Dermis blood vessel endothelial cell (primary cell): ENCODE measurements at places on chromosomes 2 and 18. TPM values are rescaled to one million over a fixed set of nuclear protein-coding genes. Genes with fewer than 3 reads are reported as not detected.

The TRIM43 gene
- total RNA-seq, result not detected in 2 replicates

The SP140L gene
- total RNA-seq, result 9.2 and 33.7 TPM in 2 replicates

The SLC20A1 gene
- 31.1 and 75.5 TPM in 2 replicates for total RNA-seq

The GKN1 gene
- total RNA-seq, result not detected in 2 replicates

The FBXO15 gene
- total RNA-seq, result 1.7 TPM in 1 of 2 replicates, not detected in the other

The BOLL gene
- total RNA-seq, result not detected in 2 replicates

The EGR4 gene
- not detected in 2 replicates for total RNA-seq

The BOK gene
- total RNA-seq, result 88.1 and 99.4 TPM in 2 replicates

The GCG gene
- total RNA-seq, result not detected in 2 replicates

The PLGLB2 gene
- 0.65 and 1.7 TPM in 2 replicates for total RNA-seq

The SERPINB10 gene
- not detected in 2 replicates for total RNA-seq

The LIPG gene
- total RNA-seq, result 1.9 and 54.6 TPM in 2 replicates

The LAMA3 gene
- 14.1 and 15.9 TPM in 2 replicates for total RNA-seq

The CHRNA1 gene
- 0.51 TPM in 2 replicates for total RNA-seq

The PCBP1 gene
- total RNA-seq, result 37.9 and 109 TPM in 2 replicates

The PKDCC gene
- total RNA-seq, result 2.0 and 2.6 TPM in 2 replicates

The IL1F10 gene
- total RNA-seq, result not detected in 2 replicates

The SLC9A2 gene
- not detected in 2 replicates for total RNA-seq

The ALPG gene
- 0.05 TPM in 1 of 2 replicates, not detected in the other for total RNA-seq

The ADGRF3 gene
- total RNA-seq, result 0.84 TPM in 1 of 2 replicates, not detected in the other

The POTEC gene
- total RNA-seq, result not detected in 2 replicates

The SCN2A gene
- under 0.01 TPM in 2 replicates for total RNA-seq

The G6PC2 gene
- total RNA-seq, result not detected in 2 replicates

The NOL4 gene
- total RNA-seq, result not detected in 2 replicates

The SATB2 gene
- total RNA-seq, result 0.33 and 0.85 TPM in 2 replicates

The ABCB11 gene
- total RNA-seq, result under 0.01 and 0.09 TPM in 2 replicates

The SLC5A6 gene
- total RNA-seq, result 52.8 and 58.4 TPM in 2 replicates

The UGP2 gene
- 144 and 149 TPM in 2 replicates for total RNA-seq

The LRRC30 gene
- not detected in 2 replicates for total RNA-seq

The LCT gene
- total RNA-seq, result under 0.01 TPM in 1 of 2 replicates, not detected in the other

The ZNF385B gene
- not detected in 2 replicates for total RNA-seq

The CIAO1 gene
- total RNA-seq, result 72.6 and 120 TPM in 2 replicates

The DNAJC5G gene
- total RNA-seq, result 0.93 and 2.7 TPM in 2 replicates

The VWA3B gene
- total RNA-seq, result not detected in 2 replicates

The HAAO gene
- not detected in 2 replicates for total RNA-seq

The NOSTRIN gene
- 4.5 and 34.9 TPM in 2 replicates for total RNA-seq

The EPHA4 gene
- 10.6 and 21.1 TPM in 2 replicates for total RNA-seq

The CCDC121 gene
- 2.7 and 2.8 TPM in 2 replicates for total RNA-seq

The SERPINB11 gene
- not detected in 2 replicates for total RNA-seq

The COL3A1 gene
- total RNA-seq, result 4.2 and 10.9 TPM in 2 replicates

The FBXO41 gene
- 0.19 and 0.34 TPM in 2 replicates for total RNA-seq

The DYNAP gene
- not detected in 2 replicates for total RNA-seq

The ACSL3 gene
- 125 and 137 TPM in 2 replicates for total RNA-seq

The RIT2 gene
- total RNA-seq, result not detected in 2 replicates

The RAB17 gene
- total RNA-seq, result 4.9 and 14.1 TPM in 2 replicates

The RNF152 gene
- total RNA-seq, result 88.8 and 91.2 TPM in 2 replicates

The CYP26B1 gene
- under 0.01 and 0.60 TPM in 2 replicates for total RNA-seq

The SSB gene
- 75.2 and 113 TPM in 2 replicates for total RNA-seq

The ARL4C gene
- 6.1 TPM in 2 replicates for total RNA-seq

The CDH20 gene
- under 0.01 TPM in 1 of 2 replicates, not detected in the other for total RNA-seq

The ATOH8 gene
- total RNA-seq, result 42.3 and 58.4 TPM in 2 replicates

The FSIP2 gene
- 0.05 and 0.17 TPM in 2 replicates for total RNA-seq

The ARHGAP25 gene
- total RNA-seq, result 12.1 and 14.3 TPM in 2 replicates

The DPP10 gene
- not detected in 2 replicates for total RNA-seq
